HFFc6 (cell line): ENCODE measurements at places on chromosomes 4 and X.

GRCh38 chr4:26455571-26455970 lies 34.7 kb downstream of the CCKAR start:
- DNase-seq: no peak

- peak; percentile 45 for DNase-seq
Measured at GRCh38 chrX:34365471-34365870, 233.4 kb upstream of the FAM47A start.

DNA sequence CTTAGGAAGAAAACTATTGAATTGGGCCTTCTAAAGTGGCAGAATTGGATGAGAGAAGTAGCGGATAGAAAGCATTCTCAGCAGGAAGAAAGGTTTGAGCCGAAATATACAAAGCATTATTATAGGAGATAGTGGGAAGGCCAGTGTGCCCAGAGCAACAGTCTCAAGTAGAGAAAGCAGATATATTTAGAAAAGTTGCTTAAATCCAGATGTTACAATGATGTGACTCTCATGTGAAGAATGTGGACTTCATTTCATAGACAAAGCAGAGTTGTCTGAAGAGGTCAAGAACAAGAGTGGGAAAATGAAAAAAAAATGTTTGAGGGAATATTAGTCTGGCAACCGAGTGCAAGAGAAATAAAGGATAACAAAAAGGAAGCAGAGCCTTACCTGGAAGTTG lies 66.9 kb downstream of the SYNPO2 start:
- peak; percentile 22 for DNase-seq

DNA sequence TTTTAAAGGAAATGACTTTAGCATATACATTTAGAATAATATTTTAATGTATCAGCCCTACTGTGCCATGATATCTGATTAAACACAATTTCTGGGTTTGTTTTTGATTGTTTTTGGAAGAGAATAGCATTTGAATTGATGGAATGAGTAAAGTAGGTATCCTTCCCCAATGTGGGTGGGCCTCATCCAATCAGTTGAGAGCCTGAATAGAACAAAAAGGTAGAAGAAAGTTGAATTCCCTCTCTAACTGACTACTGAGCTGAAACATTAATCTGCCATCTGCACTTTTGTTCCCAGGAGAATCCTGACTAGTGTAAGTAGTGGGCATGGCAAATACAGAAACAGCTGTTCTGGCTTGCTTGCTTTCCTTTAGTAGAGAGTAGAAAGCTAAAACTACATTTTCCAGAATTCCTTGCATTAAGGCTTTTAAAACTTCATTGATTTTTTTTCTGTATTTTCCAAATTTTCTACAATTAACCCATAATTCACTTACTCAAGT lies 9.7 kb upstream of the SEC24D start:
- no peak for DNase-seq

DNA sequence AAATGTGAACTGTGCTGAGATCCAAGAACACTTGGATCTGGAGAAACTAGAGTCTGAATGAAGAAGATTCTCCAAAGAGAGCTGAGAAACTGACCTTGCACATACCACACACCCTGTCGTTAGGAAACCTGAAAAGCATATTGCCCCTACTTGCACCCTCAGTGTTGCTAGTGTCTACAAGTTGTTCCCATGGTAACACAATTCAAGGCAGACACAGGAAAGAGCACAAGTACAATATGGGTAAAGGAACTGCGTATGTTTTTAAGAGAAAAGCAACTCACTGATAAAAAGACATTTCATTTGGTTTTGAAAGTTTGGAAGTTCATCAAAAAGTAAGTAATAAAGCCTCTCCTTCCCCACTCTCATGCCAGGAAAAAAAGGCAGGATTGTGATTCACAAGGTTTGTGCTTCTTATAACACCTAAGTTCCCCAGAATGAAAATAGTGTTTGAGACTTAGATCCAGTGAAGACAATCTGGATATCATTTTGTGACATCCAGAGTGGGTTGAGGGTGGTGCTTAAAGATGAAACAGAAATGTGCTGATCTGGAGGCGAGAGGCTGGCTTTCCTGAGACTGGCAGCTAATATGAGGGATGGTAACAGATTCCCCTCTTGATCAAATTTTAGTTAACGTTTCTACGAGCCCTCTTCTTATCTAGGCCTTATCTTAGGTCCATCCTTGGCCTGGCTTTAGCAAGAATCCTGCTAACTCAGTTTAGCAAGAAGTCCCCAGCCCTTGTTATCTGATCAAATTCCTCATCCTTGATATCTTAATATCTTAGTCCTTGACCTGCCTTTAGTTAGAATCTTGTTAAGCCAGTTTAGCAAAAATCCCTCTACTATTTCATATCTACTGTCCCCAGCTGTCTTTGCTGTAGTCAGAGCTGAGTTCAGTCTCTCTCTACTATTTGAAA lies 42.3 kb downstream of the NIPAL1 start:
- no peak for DNase-seq

DNA sequence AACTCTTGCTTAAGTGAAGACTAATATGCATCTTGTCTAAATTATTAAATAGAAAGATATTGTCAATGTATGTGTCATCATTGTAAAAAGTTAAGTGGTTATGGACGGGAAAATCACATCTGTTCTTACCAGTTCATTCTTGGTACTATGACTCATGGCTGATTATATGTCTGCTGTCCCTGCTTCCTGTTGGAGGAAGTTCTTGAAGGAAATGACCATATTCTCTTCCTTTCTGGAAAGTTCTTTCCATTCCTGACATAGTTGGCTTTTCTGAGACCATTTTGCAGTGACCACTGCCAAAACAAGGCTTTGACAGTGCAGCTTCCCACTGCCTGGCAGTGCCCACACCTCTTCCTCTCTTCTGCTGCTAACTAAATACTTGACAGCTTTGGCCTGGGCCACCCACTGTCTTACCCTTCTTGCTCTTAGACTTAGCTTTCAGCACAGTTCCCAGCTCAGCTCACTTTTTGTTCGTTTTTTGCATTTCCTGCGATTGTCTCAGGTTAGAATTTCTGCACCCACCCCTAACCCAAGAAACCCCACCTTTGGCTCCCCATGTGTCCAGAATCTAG lies 13.2 kb upstream of the CLDN24 start:
- DNase-seq: peak; percentile 92

- DNase-seq: no peak
Measured at GRCh38 chr4:73067971-73068394, 1.5 kb downstream of the COX18 start.

DNA sequence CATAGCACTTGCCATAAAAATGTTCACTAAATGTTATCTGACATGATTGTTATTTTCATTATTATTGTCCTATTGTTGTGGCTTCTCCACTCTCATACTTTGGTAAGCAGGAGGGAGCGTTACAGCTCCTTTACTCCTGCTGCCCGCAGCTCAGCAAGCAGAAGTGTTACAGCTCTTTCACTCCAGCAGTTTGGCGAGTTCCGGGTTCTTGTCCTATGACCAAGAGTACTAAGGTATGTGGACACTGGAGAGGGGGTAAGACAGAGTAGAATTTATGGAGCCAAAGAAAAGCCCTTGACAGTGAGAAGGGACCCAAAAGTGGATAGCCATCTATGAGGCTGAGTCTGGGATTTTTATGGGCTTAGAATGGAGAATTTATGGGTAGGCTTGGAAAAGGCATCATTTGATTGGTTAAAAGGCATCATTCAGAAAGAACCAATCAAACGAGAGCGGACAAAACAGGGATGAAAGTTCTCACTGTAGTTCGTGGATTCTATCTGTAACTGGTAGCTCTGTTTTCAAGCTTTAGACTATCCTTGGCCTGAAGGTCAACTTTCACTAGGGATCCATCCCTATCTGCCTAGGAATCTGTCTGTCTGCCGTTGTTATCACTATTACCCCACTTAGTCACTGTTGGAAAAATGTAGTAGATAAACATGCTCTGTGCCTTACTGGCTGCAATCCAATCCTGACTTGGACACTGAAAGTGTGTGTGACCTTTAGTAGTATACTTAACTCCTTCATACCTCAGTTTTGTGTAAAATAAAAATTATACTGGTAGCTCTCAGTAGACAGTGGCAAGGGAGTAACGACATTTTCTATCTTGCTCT lies 545.6 kb upstream of the LCORL start:
- no peak for DNase-seq

- DNase-seq: no peak
Measured at GRCh38 chr4:169756971-169757574, 671 bp downstream of the HPF1 start.

DNA sequence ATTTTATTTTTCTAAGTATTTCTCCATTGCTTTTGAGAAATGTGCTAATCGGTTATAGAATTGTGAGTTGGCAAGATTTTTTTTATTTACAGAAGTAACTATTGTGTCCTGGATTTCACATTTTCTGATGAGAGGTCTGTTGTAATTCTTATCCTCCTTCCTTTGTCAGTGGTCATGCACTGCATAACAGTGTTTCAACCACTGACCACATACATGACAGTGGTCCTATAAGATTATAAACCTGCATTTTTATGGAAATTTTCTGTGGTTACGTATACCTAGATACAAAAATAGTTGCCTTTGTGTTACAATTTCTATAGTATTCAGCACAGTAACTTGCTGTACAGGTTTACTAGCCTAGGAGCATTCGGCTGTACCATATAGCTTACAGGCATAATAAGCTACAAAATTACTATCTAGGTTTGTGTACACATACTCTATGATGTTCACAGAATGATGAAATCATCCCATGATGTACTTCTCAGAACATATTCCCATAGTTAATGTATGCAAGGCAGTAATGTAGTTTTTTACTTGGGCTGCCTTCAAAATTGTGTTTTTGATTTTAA lies 47.8 kb downstream of the APELA start:
- DNase-seq: no peak

DNA sequence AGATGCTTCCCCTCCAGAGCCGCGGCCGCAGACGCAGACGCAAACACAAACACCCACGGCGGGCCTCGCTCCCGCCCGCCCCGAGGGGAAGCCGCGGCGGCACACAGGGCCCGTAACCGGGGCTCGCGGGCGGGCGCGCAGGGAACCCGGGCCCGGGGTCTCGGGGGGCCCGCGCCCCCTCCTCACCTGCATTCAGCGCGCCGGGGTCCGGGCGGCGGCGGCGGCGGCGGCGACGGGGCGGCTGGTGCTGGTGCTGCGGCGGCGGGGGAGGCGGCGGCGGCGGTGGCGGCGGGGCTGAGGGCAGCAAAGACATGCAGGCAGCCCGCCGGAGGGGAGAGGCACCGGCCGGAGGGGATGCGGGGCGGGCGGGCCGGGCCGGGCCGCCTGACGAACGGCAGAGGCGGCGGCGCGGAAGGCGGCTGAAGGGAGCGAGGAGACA lies 255 bp upstream of the CNOT6L start:
- DNase-seq: no peak

DNA sequence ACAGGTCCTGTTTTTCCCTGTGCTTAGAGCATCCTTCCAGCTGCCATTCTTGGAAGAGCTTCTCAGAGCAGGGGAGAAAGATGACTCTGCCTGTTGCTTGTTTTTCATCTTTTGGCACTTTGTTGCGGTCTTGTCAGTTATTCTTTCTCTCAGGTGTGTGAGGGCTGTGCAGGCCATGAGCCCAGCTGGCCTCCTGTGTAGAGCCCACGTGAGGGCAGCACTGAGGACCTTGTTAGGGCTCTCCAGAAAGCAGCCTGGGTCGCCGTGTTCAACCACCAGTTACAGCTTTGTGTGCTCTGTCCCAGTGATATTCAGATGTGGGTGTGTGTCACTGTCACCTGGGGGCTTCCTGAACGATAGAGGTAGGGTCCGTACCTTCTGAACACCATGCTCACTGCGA lies 52.8 kb downstream of the NOP14 start:
- DNase-seq: no peak

GRCh38 chrX:130014356-130014755 lies 31.9 kb downstream of the BCORL1 start:
- DNase-seq: no peak

DNA sequence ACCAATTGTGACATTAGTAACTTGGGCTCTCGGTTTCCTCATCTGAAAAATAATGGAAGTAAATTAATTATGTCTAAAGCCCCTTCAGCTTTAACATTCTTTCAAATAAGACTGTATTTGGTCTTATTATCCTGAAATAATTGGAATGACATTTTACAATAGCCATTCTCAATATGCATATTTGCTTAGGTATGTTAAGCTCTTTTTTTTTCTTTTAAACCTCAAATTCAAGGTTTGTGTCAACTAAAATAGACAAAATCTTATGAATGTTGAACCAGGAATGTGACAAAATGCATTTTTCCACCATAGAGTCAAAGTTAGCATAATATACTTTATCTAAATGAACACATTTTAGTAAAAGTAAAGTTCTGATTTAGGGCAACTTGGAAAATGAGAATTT lies 34.4 kb upstream of the TET2 start:
- no peak for DNase-seq

DNA sequence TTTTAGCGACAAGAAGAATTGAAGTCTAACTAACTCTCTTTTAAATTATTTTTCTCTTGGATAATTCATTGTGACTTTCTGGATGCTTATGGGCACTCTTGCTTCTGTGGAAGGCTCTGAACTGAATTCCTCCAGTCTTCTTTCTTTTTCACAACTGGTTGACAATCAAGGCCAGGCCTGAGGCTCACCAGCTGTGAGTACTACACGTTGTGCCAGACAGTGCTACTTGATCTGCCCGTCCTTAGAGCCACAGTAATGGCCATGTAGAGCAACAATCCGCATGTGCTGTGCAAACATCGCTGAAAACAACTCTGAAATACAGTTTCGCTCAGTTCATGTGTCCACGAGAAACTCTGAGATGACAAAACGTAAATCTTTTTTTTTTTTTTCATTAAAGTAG lies 1336.3 kb upstream of the AGA start:
- DNase-seq: no peak

DNA sequence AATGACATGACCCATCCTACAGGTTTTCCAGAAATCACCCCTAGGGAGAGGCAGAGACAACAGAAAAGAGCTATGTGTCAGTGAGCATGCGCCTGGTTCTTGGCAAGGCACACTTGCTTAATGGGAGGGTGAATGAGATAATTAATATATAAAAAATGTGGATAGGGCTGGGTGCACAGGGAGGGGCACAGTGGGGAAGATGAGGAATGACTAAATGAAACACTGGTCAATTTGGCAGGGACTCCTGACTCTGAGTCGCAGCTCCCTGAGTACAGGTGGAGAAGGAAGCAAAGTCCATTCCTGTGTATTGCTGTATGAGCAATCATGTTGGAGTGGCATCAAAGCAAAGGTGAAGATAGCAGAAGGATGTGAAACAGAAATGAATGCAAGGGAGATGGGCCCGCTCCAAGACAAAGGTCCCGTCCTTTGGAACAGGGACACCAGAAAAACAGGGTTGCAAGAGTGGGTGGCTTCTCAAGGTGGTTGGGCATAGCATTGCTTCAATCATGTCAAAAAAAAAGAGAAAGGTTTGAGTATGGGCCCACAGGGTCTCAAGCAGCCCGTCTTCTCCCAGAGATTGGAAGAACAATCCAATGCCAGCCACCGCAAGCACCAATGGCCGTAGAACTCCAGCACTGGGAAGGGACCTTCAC lies 278.4 kb upstream of the AGTR2 start:
- DNase-seq: no peak
